ENCODE measurements at places on chromosomes 6 and 20.

GRCh38 chr20:57508831-57509230, 16.1 kb downstream of the CTCFL start:
- no peak for DNase-seq

- DNase-seq, result no peak
Measured at GRCh38 chr6:160428818-160429619, 80.8 kb downstream of the SLC22A3 start.

- DNase-seq, result no peak
Measured at GRCh38 chr6:46329568-46329967, 158.8 kb upstream of the ENPP5 start.

DNA sequence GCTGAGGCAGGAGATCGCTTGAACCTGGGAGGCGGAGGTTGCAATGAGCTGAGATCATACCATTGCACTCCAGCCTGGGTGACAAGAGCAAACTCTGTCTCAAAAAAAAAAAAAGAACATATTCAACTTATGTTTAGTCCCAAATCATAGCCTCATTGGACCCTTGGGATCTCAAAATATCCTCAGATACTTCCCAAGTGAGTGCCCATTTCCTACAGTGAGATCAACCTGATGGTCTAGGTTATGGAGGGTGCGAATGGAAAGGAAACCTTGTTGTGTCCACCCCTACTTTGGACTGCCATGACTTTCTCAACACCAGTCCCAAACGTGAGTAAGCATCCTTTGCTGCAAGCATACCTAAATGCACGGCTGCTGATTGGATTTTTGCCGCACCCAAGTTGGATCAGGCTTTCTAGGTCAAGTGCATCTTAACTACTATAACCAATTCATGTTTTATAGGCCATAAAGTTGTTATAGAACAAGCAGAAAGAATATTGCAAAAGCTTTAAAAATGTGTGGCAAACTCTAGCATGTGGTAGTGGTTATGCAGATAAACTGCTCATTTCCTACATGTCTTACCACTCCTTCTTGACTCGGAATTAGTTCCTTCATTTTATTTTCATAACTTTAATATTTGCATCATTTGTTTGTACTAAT, 131.2 kb downstream of the PLEKHG1 start:
- no peak for DNase-seq

GRCh38 chr6:28334286-28335039, 1.5 kb downstream of the ZSCAN31 start:
- DNase-seq, result no peak

DNA sequence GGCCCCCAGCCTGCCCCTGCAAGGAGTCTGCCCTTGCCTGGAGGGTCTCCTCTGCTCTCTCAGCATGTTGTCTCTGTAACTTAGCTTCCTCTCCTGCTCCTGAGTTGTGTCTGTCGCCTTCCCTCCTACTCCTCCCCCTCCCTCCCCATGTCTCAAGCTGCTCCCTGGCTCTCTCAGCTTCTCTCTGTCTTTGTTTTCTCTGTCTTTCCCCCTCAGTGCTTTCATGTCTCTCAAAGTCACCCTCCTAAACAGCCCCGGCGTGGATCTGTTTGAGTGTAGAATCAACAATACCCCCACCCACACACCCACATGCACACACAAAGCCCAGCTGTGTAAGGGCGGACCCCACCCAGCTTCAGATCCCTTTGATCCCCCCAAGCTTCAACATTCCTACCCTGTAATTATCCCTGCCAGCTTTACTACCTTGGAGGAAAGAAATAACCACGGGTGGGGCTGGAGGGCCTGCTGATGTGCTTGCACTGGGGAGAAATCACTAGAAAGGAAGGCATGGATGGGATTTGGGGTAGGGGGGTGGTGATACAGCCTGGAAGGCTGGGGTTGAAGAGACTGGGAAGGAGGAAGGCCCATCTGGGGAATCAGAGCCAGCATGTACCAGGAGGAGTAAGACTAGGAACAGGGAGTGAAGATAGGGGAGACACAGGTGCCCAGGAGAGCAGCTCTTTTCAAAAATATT, 1.0 kb upstream of the LY6G6D start:
- DNase-seq, result no peak

- DNase-seq, result no peak
Measured at GRCh38 chr6:31945507-31946369, at the start of gene CFB. Gene CFB (plus strand): TSS chr6:31946095. CDS start chr6:31946222, 127 bp downstream.

Measured in activated CD8-positive, alpha-beta memory T cell treated with anti-CD3 and anti-CD28 coated beads for 1 hour (primary cell).